ENCODE measurements at places on chromosomes 1 and 21.

- no peak for DNase-seq
These were observed 13.9 kb downstream of the GPR3 start for GRCh38 chr1:27406362-27406680.

DNA sequence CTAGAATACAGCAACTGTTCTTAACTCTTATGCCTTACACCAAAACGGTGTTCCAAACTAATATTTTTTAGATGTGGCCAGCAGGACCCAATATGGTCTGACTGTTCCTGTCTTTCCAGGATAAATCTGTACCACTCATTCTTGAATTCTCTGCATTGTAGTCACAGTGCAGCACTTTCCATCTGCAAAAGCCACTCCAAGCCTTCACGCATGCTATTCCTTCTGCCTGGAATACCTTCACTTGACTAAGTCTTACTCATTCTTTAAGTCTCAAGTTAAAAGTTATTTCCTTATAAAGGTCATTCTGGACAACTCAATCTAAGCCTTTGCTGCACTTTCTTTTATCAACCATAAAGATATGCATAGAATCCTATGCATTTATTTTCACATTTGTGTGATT is 1194.5 kb downstream of the PLA2G4A start:
- no peak for DNase-seq

DNA sequence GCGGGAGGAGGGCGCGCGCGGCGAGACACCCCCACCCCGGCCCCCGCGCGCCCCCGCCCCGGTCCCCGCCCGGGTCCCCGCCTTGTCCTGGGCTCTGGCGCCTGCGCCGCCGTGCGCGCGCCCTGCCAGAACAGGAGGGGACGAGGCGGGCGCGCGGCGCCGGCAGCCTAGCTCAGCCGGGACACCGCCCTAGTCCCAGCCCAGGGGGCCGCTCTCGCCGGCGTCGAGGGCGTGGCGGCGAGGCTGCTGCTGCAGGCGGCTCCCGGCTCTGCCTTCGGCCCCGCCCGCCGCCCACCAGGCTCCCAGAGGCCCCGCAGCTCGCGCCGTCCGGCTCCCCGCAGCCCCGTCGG is at the start of gene RCAN3:
Gene RCAN3 (plus strand): TSS at position 128 of the 350 bp plus-strand sequence. CDS start 11,537 bp downstream, outside the sequence.
- peak; percentile 92 for DNase-seq

DNA sequence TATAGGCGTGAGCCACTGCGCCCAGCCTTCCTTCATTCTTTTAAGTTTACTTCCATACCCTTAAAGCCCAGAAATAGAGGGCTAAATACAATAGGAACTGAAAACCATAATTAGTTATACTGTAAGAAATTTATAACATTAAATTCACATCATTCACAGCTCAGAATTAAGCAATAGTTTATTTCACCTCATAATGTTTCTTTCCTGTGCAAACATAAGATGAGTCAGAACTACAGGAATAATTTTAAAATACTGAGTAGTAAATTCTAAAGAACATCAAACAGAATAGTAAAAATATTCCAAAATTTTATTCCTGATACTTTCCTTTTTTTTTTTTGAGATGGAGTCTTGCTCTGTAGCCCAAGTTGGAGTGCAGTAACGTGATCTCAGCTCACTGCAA is 24.1 kb downstream of the POGZ start:
- DNase-seq = no peak

GRCh38 chr1:2230781-2231531 is 2.8 kb downstream of the SKI start:
- DNase-seq = peak; percentile 51

DNA sequence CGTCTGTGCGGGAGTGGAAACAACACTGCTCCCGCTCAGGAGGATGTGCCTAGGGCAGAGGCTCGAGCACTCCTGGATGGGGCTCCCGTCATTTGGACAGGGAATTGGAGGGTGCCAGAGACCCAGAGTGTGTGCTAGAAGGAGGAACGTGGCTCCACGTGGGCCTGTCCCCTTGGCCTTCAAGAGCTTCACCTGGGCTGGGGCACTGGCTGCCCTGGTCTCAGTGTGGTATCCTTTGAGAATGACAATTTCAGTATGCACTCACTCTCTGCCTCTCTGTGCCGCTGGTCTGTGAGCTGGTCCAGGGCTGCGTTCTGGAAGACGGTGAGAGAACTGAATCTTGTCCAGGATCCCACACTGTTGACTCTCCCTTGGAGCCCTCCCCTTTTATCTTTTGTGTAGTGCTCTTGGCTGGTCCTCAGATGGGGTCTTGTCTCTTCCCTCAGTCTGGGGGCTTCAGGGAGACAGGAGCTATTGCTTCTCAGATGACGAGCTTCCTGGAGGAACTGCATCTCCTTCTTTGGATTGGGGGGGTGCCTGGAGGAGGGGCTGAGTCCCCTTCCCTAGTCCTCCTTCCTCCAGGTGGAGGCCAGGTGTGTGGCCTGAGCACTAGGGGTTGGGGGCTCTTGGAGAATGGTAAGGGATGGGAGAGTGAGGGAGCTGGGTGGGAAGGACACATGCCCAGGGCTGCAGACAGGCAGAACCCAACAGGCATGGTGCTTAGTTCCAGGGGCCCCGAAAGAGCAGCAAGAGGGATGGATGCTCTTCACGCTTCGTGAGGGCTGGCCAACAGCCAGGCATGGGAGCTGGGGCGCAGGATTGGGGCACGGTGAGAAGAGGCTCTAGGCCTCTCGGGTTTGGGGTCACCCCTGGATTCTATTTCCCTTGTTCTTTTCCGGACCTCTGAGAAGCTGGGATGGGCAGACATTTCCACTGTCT is 14.8 kb upstream of the ETV3L start:
- DNase-seq = no peak

- DNase-seq = no peak
These were observed 166.4 kb downstream of the RUNX1 start for GRCh38 chr21:34882719-34883131.

GRCh38 chr1:54094001-54094729 is 40.8 kb downstream of the TCEANC2 start:
- no peak for DNase-seq

GRCh38 chr1:67227196-67227595 is 60.9 kb downstream of the IL23R start:
- DNase-seq = no peak

DNA sequence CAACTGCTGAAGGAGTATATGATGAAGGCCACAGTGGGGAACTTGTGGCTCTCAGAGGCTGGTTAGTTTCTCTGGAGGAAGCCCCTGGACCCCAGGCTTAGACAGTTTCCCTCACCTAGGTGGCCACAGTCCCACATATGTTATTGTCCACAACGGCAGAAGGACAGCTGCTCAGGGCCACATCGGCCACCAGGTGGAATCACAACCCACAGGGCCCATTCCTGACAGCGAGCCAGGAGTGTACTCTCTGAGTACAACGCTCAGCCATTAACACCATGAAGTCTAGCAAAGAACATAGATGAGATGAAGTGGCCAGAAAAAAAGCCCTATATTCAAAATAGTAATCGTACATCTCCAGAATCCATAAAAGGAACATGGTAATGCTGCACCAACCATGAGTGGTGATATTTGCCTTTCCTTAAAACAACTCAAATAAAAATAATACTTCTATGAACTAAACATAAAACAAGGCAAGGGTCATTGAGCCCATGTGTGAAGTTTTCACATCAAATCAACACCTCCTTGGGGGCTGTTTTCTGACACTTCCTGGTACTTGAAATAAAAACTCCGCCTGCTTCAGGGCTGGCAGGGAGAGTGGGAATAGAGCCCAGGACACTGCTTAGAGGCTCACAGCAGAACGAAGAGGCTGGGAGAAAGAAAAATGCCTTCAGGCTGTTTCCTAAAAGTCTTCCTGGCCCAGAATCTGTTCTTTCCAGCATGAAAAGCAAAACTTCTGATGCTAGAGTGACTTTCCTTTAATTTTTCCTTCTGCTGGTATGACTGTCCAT is 383.3 kb downstream of the HHAT start:
- no peak for DNase-seq

DNA sequence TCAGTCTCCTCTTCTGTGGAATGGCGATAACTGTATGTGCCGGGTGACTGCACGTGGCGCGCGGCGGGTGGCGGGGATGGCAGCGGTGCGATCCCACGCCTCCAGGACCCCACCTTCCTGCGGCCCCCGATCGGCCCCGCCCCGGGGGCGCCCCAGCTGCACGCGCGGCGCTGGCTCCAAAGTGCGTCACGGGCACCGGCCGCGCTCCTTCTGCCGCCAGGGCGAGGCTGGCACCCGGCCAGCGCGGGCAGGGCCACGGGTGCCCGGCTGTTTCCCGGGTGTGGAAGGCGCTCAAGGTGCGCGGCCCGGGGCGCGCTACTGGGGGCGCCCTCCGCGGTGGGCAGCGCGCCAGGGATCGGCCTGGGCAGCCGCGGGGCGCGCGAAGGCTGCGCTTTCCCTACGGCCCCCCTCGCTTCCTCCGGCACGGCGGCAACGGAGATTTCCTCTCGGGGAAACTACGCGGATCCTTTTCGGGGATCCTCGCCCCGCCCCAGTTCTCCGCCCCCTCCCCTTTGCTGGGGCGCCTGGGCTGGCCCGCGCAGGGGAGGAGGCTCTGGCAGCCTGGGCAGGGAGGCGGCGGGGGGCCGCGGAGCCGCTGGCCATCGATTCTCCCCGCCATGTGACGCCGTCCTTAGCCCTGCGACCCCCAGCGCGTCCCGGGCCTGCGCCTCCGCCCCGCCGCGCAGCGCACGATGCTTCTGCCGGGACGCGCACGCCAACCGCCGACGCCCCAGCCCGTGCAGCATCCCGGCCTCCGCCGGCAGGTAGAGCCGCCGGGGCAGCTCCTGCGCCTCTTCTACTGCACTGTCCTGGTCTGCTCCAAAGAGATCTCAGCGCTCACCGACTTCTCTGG is at the start of gene EVA1C:
Gene EVA1C (plus strand): TSS at position 545 of the 853 bp plus-strand sequence. CDS start 148 bp downstream, at position 693.
- DNase-seq = peak; percentile 51

DNA sequence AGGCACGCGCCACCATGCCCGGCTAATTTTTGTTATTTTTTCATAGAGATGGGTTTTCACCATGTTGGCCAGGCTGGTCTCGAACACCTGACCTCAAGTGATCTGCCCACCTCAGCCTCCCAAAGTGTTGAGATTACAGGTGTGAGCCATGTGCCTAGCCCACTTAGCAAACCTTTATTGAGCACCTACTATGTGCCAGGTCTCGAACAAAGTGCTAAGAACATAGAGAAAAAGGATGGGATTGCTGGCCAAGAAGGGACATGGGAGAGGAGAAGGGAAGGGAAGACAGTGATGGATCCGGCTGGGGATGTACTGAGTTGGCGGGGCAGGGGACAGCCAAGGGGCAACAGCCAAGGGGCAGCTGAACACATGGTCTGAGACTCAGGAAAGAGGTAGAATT is 55.6 kb upstream of the RPL11 start:
- DNase-seq = no peak
